ENCODE measurements at places on chromosomes 4 and X. TPM values are rescaled to one million over a fixed set of nuclear protein-coding genes. Genes with fewer than 3 reads are reported as not detected.

DNA sequence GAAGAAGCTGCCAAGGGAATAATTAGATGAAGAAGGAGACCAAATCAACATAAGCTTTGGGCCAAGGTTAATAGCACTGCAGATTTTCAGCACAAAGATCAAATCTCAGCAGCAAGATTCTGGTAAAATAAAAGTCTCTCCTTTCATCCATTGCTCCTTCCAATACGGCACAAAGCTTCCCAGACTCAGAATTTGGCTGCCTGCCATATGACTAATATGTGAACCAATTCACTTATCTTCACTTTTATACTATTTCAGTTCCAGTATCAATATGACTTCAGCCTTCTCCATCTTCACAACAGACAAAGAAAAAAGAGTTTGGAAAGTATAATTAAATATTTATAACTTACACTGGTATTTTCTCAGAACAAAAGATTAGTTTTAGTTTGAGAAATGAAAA lies 978.3 kb upstream of the GRID2 start:
- DNase-seq = peak; percentile 3
- H3K36me3 ChIP-seq = no peaks in the 10 kb centered on the region
- no peaks in the 10 kb centered on the region for H3K4me1 ChIP-seq
- no peaks in the 10 kb centered on the region for H3K27me3 ChIP-seq

The CCNB3 gene
- not detected for total RNA-seq

DNA sequence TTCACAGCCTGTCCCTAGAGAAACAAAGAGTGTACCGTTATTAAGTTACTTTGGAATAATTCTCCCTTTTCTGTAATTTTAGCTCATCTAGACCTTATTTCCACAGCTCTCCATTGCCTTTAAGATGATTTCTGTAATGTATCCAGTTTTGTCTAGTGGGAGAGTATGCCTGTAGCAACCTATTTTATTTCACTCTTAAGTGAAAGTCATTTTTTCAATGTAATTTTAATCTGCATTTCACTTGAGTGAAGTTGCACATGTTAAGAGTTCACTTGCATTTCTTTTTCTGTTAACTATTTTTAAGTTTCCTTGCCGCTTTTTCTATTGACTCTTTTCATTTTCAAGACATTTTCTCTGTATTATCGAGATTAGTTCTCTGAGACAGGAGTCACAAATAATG lies 46.5 kb downstream of the FANCB start:
- no peaks in the 10 kb centered on the region for H3K36me3 ChIP-seq
- no peaks in the 10 kb centered on the region for H3K27me3 ChIP-seq
- H3K4me3 ChIP-seq = no peak overlapping the region
- peaks cover 5% of the 10 kb centered on the region for H3K4me1 ChIP-seq

The TMEM164 gene
- total RNA-seq = 4.4 TPM

DNA sequence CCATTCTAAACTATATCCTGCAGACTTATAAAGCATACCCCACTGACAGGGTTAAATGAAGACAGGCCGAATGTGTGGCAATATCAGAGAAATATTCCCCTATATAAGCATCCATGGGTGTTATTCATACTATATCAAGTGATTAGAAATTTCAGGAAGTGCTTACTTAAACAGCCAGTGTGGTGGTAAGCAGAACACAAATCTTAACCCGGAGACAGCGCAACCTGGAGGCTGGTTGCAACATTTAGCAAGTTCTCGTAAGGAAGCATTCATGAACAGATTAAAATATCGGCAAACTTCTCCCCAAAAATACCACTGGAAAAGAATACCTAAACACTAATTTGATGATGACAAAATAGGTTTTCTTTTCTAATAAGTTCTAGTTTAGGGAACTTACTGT lies 261.2 kb downstream of the CBLL2 start:
- peaks cover 12% of the 10 kb centered on the region for H3K4me1 ChIP-seq
- DNase-seq = no peak
- no peak overlapping the region for H3K4me3 ChIP-seq
- no peaks in the 10 kb centered on the region for H3K27me3 ChIP-seq
- peak overlapping the region; percentile 15 for H3K27ac ChIP-seq
